ENCODE measurements at places on chromosomes 7 and 10. TPM values are rescaled to one million over a fixed set of nuclear protein-coding genes. Genes with fewer than 3 reads are reported as not detected.

GPR15LG gene
- not detected for total RNA-seq

AOAH gene
- not detected for total RNA-seq

GRCh38 chr10:70035531-70035930 is 17.1 kb upstream of the MACROH2A2 start:
- H3K36me3 ChIP-seq: peaks cover 9% of the 10 kb centered on the region
- no peak overlapping the region for H3K27ac ChIP-seq
- H3K27me3 ChIP-seq: peaks cover 26% of the 10 kb centered on the region
- no peak for DNase-seq
- no peak overlapping the region for H3K4me3 ChIP-seq

DNA sequence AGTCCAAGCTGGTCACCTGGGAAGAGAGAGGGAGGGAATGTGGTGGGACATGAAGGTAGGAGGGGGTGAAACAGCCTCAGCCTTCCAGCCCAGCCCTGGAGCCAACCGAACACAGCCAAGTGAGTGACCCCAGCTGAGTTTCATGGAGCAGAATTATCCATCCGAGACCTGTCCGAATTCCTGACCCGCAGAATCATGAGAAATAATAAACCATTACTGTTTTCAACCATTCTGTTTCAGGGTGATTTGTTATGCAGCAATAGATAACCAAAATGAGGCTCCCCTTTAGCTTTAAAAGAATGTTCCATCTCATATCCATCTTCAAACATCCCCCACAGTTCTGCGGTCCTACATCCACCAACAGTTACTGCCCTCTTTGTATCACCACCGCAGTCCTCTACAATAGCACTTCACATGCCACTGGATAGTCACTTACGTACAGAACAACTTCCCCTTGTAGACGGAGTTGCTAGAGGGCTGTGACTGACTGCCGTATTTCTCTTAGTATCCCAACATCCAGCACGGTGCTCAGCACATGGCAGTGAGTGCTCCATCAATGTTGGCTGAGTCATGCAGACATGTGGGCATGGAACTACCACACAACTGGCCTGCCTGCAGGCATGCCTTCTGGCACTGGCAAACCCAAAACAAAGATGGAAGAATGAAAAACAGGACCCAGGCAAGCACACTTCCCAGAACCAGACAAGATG is 18.5 kb downstream of the KIAA1549 start:
- H3K27me3 ChIP-seq: peaks cover under 1% of the 10 kb centered on the region
- H3K4me3 ChIP-seq: no peak overlapping the region
- peaks cover 27% of the 10 kb centered on the region for H3K4me1 ChIP-seq
- H3K27ac ChIP-seq: no peak overlapping the region
- no peak for DNase-seq

DNA sequence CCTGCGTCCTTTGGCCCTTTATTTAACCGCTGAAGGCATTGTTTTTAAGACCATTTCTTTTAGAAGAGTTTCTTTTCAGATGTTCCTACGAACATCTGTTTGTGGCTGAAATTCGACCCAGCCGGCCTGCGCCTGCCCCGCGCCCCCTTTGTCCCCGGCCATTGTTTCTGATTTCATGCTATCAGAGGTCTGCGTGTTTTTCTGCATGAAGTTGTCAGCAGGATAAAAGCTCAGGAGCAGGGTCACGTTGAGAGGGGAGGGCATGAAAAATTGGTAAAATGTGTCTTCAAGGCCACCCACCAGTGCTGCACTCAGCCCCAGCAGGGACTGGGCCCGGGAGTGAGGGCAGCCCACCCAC is 43.1 kb downstream of the NKX6-2 start:
- H3K36me3 ChIP-seq: 0 out of 2 replicates have a peak, but pooled peaks cover 6% of the 10 kb centered on the region
- H3K27me3 ChIP-seq: no peaks in the 10 kb centered on the region
- no peak overlapping the region for H3K27ac ChIP-seq
- peaks cover 9% of the 10 kb centered on the region for H3K4me1 ChIP-seq
- no peak for DNase-seq

GRCh38 chr10:59499460-59499859 is 137.1 kb upstream of the FAM13C start:
- no peaks in the 10 kb centered on the region for H3K36me3 ChIP-seq
- H3K4me1 ChIP-seq: no peaks in the 10 kb centered on the region
- no peak overlapping the region for H3K27ac ChIP-seq
- H3K27me3 ChIP-seq: no peaks in the 10 kb centered on the region
- no peak overlapping the region for H3K4me3 ChIP-seq

- no peak overlapping the region for H3K27ac ChIP-seq
- H3K27me3 ChIP-seq: no peaks in the 10 kb centered on the region
- H3K4me3 ChIP-seq: no peak overlapping the region
- DNase-seq: no peak
- H3K4me1 ChIP-seq: no peaks in the 10 kb centered on the region
- no peaks in the 10 kb centered on the region for H3K36me3 ChIP-seq
These were observed 1075.3 kb downstream of the XPNPEP1 start for GRCh38 chr10:108848046-108848445.

DNA sequence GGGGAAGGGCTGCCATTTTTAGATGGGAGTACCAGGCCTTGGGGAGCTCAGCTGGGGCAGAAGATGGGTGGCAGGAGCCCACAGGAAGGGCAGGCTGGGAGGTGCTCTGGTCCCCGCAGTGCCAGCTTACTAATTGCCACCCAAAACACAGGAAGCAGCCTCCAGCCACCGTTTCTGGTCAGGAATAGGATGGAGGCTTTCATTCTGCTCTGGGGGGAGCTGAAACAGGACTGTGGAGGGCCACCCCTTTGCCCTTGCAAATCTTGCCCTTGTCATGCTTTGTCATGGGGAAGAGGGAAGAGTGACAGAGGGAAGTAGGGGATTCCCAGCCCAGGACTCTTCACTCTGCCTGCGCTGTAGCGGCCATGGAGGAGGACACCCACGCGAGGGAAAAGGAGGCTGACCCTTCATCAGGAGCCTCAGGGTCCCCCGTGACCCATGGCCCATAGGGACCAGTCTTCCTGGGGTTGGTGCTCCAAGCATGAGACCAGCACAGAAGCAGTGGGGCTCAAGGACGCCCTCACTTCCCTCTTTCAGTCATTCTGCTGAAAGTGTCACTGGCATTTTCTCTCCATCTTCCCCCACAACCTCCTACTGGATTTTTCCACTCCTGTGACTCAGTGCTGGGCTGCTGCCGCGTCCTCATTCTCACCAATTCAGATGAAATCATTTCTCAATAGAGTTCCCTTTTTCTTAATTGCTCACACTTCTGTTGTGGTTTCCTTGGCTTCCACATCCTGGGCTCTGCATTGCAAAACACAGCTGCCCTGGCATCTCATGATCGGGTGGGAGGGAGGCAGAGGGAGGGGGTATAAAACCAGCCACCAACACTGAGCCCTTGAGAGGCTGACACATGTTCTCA is 61.9 kb downstream of the MKI67 start:
- no peak overlapping the region for H3K27ac ChIP-seq
- H3K4me1 ChIP-seq: peaks cover 12% of the 10 kb centered on the region
- H3K27me3 ChIP-seq: no peaks in the 10 kb centered on the region

GRCh38 chr7:42274053-42274452 is 37.0 kb upstream of the GLI3 start:
- H3K4me3 ChIP-seq: no peak overlapping the region
- H3K27me3 ChIP-seq: peaks cover 5% of the 10 kb centered on the region
- H3K27ac ChIP-seq: no peak overlapping the region
- H3K36me3 ChIP-seq: no peaks in the 10 kb centered on the region

DNA sequence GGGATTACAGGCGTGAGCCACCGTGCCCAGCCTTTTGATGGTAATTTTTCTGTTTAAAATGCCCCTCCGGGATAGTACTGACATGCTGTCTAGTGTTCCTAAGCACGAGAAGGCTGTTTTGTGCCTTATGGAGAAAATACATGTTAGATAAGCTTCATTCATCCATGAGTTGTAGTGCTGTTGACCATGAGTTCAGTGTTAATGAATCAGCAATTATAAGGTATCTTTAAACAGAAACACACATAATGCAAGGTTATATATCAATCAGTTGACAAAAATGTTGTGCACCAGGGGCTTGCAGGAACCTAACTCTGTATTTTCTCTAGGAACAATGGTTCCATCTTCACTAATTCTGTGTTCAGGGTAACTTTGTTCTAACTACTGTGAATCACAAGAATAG is 30.8 kb upstream of the HECW1 start:
- no peaks in the 10 kb centered on the region for H3K36me3 ChIP-seq
- peaks cover 15% of the 10 kb centered on the region for H3K27me3 ChIP-seq
- H3K4me3 ChIP-seq: no peak overlapping the region
- DNase-seq: no peak
- no peak overlapping the region for H3K27ac ChIP-seq
- peaks cover 18% of the 10 kb centered on the region for H3K4me1 ChIP-seq

- H3K4me1 ChIP-seq: peaks cover 6% of the 10 kb centered on the region
- H3K27me3 ChIP-seq: no peaks in the 10 kb centered on the region
- H3K36me3 ChIP-seq: no peaks in the 10 kb centered on the region
- H3K4me3 ChIP-seq: no peak overlapping the region
- H3K27ac ChIP-seq: no peak overlapping the region
- DNase-seq: no peak
These were observed 133.6 kb upstream of the LRGUK start for GRCh38 chr7:133993547-133993946.
